ENCODE measurements at places on chromosomes 7 and 10.

- DNase-seq, result no peak
Measured at GRCh38 chr10:52378124-52378523, 64.0 kb downstream of the DKK1 start.

GRCh38 chr7:44883961-44884620 is 1.2 kb downstream of the PURB start:
- DNase-seq, result no peak

DNA sequence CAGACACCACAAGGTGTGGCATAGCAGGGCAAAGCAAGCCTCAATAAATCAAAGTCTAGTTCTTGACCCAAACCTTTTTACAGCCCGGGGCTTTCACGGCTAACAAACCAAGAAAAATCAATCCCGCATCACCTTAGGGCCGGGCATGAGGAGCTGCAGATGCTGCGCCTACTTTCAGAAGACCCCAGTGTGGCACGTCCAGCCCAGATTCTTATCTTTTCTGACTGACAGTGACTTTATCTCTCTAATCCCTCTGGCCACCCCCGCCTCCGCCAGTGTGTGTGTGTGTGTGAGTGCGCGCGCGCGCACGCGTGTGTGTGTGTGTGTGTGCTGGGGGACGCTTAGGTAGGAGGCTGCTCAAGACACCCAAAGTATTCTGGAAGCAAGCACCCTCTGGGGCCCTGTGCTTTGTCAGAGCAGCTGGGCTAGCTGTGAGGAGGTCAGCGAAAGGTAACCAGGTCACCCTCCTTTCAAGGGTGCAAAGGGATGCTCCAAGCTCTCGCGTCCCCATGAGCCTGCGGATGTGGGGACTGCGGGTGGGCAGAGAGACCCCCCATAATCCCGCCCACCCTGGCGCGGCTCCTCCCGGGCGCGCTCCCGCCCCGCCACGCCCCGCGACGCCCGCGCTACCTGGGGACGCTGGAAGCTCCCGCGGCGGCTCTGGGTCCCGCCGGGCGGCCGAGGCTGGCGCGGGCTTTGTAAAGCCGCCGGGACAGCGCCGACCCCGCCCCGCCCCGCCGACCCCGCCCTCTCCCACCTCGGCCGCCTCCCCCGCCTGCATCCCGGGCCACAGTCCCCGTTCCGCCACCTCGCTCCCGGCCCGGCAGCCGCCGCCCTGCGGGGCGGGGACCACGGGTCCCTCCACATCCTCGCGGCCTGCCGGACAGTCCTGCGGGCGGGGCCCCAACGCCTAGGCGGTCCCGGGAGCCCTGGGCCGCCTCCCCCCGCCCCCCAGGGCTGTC is 57.1 kb upstream of the RHOBTB1 start:
- DNase-seq, result no peak

DNA sequence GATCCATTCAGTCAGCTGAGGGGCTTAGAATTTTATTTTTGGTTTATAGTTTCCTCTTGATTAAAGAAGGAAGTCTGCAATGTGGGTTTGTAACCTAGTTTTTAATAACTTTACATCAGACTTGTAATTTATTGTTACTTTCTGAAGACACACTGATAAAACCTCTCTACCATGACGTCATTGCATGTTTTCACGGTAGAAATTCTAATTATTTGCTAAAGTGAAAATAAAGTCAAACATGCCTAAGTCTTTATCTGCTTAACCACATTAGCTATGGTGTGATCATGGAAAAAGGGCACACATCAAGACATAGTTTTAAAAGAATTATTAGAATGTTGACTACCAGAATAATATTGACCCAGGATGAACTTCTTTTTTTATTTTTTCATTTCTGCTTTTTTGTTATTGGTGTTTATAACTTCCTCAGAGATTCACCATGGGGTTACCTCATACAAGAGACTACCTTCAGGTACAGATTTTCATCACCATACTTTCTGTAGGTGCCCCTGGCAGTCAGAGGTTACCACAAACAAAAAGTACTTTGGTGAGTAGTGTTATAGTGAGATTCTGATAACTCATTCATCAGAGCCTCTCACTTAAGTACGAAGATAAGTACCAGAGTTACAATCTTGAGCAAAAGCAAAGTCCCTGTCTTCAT is 7.0 kb upstream of the PANK1 start:
- DNase-seq, result no peak

GRCh38 chr7:103718482-103719061 is 270.9 kb downstream of the RELN start:
- DNase-seq, result no peak
